HS-5 (cell line): ENCODE measurements at places on chromosomes 13 and 19.
A peak's percentile ranks its signal among the peaks of the same experiment; 100 is the strongest.

GRCh38 chr13:77806518-77806917 is 109.0 kb downstream of the SLAIN1 start:
- DNase-seq: no peak

GRCh38 chr19:48795685-48796070 is 15.2 kb downstream of the BCAT2 start:
- DNase-seq: no peak

DNA sequence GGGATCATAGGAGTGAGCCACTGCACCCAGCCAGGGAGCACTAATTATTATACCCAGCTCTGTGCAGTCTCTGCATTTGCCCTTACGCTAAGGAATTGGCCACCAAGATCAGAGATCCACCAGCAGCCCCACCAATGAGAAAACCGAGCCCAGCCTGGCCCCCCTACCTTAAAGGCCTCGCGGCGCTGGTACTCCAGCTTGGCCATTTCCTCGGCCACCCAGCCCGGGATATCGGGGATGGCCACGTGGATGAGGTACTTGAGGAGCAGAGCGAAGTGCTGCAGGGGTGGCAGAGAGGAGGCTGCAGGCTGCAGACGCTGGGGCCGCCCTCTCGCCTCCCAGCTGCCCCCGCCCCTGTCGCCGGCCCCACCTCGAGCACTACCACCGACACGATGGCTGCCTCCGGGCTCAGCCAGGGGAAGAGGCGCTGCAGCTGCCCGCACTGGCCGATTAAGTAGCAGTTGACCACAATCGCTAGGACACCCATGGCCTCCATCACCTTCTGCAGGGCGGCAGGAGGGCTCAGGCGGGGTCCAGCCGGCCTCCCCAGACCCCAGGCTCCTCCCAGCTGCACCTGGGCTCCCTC is 7.5 kb downstream of the ANO8 start:
- DNase-seq: no peak

DNA sequence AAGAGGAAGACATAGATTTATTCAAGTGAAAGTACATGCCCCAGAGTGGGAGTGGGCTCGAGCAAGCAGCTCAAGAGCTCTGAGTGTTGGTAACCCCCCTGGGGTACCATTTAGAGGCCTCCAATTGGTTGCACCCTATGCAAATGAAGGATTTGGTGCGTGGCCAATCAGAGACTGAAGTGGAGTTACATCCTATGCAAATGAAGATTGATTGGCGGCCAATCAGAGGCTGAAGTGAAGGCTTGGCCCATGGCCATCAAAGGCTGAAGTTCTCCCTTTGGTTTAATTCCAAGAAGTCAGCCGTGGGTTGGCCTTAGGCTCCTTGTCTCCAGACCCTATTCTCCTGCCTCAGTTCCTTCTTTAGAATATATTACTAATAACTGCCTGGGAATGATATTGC is 12.9 kb upstream of the IGFL1 start:
- no peak for DNase-seq

DNA sequence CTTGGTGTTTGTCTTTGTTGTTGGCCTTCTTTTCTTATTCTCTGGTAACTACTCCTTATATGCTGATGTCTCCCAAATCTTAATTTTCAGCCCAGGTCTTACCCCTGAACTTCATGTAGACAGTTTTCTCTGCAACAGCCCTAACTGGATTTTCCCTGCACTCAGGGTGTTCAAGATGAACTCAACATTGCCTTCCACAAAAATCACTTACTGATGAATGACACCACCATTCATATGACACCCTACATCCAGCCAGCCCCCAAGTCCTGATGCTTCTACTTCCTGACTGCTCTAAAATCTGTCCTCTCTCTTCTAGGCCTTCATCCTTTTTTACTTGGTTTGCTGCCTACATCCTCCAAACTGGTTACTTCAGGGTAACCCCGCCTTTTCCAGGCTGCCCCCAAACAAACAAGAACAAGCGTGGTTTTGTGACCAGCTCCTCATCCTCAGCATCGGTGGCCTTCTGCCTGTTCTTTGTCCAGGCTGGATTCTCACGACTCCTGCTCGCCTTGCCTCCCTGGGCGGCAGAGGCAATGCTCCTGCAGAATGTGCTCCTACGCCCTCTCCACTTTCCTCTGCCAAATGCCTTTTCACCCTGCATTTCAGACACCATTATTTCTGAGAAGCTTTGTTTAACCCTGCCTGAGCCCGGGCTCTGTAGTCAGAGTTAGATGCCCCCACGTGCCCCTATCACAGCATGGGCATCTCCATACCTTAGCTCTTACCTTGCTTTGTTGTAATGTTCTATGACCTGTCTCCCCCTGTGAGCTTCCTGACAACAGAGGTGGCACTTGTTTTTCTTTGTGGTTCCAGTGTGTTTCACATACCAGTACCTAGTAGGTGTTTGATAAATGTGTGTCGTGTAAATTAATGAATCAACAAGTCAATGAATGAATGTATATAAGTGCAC is 61.8 kb downstream of the WDFY2 start:
- DNase-seq: no peak

GRCh38 chr19:47274891-47275761 is 441 bp downstream of the INAFM1 start:
- no peak for DNase-seq

DNA sequence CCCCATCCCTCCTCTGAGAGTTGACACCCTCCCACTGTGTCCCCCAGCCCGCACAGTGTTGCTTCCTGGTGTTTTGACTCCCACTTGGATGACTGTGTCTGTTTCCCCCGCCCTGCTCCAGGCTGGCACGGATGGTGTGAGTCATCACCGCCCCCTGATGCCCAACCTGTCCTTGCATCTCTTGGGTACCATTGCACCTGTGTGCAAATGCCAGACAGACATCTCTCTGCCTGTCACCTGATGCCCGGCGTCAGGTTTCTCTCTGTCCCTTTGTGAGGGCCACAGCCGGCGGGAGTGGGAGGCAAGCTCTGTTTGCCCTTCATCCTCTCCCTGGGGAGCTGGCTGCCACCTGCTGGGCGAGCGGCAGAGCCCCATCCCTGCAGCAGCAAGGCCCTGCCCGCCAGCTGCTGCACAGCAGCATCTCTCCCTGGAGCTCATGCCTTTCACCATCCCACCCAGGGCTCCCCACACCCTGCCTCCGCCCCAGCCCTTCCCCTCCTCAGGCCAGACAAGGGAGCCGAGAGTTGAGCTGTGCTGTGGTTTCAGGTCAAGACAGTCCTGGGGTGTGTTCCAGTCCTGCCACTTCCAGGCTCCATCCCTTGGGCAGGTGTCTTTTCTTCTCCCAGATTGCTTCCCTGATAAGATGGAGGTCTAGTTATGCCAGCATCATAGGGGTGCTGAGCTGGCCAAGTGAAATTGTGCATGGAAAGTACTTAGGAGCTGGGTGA is 29.7 kb downstream of the NKPD1 start:
- DNase-seq: no peak

DNA sequence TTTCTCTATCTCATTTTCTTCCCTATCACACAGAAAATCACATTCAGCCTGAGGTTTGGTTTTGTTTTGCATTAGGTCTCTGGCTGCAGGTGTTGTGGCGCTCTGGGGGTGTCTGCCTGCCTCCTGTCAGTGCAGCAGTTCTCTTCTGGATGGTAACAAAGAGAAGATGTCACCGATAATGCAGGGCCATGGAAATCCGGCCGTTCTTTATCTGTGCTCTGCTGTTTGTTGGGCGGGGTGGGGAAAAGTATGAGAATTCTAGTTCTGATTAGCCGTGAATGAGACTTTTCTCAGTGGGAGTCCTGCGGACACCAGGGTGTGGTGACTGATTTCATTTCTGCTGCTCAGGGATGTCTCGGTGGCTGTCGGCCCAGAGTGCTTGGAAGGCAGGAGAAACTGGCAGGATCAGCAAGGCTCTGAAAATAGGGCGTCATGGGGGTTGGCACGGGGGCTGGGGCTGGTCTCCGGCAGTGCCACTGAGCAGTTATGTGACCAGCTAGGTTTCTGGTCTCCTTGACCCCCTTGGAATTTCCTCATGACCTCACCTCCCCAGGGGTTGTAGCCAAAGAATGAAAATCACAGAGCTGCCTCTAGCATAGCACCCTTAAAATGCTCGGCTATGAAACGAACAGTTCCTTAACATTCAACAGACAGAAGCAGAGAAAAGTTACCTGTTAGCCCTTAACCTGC is 5.0 kb downstream of the RNF113B start:
- no peak for DNase-seq

- no peak for DNase-seq
Measured at GRCh38 chr19:20186174-20186573, 19.2 kb downstream of the ZNF486 start.

GRCh38 chr19:30857966-30858490 is 485.8 kb downstream of the ZNF536 start:
- no peak for DNase-seq

GRCh38 chr19:55546011-55546410 is 668 bp upstream of the SBK3 start:
- no peak for DNase-seq

DNA sequence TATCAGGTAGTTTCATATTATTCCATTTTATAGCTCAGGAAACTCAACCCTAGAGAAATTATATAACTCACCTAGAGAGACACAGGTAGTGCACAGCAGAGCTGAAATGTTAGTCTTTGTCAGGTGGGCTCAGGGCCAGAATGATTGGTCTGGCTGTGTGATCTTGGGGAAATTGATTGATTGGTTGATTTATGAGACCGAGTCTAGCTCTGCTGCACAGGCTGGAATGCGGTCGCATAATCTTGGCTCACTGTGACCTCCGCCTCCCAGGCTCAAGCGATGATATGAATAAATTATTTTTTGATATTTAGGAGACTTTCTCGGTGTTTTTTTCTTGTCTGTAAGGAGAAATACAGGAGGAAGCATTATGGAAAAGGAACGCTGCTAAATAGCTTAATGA is 239.9 kb upstream of the SLC10A2 start:
- DNase-seq: no peak

DNA sequence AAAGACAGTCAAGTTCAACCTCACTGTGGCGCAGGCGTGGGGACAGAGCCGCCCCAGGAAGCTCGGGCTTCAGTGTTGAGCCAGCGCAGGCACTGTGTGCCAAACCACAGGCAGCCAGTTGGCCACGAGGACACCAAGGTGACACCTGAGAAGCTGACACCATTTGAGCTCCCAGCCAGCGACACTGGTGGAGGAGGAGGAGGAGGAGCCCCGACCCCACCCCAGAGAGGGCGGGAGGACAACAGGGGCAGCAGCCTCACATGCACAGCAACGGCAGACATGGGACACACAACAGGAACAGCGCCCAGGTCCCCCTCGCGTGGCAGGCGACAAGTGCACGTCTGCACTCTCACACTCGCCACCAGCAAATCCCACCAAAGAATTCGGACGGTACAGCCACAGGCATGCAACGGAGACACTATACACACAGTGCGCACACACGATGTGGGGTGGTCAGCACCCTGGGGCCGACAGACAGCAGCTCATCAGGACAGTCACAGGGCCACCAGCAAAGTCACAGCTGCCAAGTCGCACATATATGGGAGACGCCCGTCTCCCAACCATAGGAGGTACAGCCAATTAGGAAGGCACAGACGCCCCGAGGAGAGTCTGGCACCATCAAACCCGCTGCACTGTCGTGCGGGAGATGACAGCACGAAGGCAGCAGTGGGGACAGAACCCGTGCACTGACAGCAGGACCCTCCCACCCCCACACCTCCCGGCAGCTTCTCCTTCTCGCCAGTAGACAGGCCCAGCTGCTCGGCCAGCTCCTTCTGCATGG is 3.4 kb downstream of the EIF3G start:
- no peak for DNase-seq

DNA sequence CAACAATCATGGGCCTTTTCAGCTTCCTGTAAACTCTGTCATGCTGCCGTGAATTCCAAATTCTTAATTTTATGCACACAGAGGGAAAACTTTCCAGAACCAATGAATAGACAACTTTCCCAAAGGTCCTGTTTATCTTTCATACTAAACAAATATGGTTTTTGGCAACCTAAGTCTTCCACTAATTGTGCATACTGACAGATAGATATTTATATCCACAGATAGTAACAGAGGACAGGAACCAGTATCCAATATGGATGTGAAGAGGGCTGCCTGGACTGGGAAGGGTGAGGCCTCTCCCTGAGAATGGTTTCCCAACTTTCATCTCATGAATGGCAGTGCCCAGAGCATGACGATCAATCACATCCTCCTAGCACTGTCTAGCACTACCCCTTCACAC is 80.4 kb downstream of the MRPL57 start:
- no peak for DNase-seq

- DNase-seq: no peak
Measured at GRCh38 chr19:6521718-6522646, 8.8 kb upstream of the TNFSF9 start.

GRCh38 chr13:110648146-110648819 is 32.9 kb downstream of the NAXD start:
- DNase-seq: no peak

DNA sequence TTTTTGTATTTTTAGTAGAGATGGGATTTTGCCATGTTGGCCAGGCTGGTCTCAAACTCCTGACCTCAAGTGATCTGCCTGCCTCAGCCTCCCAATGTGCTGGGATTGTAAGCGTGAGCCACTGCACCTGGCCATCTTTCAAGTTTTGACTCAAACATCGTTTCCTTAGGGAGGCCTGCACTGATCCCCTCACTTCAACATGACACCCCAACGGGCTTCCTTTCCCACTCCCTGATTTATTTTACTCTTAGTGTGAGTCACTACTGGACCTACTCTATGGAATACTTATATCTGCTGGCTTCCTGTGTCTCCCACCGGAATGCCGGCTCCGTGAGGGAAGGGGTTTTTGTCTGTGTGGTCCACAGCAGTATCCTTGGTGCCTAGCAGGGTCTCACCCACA is 4.5 kb upstream of the ADAMTS10 start:
- DNase-seq: no peak

DNA sequence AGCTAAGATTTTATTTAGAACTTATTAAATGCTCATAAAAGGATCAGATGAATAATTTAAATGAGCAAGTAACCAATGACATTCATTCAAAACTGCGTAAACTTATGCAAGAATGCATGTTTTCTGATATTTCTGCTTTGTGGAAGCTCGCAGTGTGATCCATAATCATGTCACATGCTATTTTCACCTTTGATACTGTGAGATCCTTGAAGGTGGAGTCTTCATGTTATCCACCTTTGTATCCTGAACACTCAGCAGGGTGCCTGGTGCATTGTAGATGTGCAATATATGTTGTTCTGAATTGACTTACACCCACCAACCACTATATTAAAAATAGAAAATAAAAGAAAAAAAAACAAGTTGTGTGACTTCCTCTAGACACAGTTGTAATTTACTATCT is 333.5 kb downstream of the DCT start:
- no peak for DNase-seq

GRCh38 chr13:45047394-45048310 is 58.3 kb downstream of the GPALPP1 start:
- DNase-seq: peak; percentile 50

DNA sequence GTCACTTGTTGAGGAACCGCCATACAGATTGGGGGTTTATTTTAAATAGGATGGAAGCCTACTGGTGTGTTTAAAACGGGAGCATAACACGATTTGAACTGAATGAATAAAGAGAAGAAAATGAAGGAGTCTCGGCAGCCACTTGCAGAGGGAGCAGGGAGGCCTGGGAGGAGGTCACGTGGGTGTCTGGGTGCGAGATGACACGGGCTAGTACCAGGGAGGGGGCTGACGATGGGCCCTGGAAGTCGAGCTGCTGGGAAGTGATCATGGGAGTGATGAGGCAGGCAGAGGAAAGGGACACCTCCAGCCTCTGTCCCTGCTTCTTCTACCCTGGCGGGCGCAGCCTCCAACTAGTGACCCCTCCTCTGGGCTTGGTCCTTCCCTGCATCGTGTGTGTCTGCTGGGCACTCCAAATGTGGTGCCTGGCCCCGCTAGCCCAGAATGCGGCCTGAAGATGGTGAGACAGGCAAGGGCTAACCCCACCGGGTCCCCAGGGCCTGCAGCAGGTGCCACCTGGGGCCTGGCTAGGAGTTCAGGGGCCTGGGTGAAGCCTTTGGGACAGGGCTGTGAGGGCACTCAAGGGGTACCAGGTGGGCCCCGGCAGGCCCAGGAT is 35.5 kb downstream of the CRTC1 start:
- DNase-seq: no peak
